Mesenchymal stem cell (in vitro differentiated cells and primary cell): ENCODE measurements at places on chromosomes 16 and 17.
A peak's percentile ranks its signal among the peaks of the same experiment; 100 is the strongest.

DNA sequence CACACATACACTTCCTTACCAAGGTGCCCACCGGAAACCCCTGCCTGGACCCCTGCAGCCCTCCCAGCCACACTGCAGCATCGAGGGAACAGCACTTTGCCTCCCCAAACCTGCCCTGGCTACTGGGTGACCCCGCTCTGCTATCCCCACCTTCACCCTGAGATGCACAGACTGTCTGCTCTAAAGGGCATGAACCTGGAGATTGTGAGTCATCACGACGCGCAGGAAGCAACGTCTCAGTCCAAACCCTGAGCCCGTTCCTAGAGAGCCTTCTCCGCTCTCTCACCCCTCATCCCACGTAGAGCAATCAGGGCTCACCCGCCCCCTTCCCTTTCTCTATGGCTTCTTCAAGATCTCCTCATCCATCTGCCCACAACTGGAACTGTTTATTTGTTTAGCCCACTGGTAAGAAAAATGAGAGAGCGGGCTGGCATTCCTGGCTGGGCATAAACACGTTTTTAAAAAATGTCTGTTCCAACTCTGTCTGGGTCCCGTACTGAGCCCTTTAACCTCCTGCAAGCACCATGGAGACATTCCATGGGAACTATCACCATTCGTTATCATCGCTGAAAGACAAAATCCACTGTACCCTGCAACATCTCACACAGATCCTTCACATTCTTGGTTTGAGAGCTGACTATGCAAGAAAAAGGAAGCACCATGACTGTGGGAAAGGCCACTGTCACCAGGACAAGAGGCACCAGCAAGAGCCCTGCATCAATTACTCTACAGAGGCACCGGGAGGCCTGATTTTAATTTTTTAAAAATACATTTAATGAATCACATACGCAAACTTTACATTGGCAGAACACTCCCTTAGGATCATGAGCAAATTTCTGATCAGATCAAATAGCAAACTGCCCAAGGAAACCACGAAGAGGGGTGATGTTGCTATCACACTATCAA is 28.2 kb downstream of the ZFHX3 start:
- peak overlapping the region; percentile 68 for H3K4me3 ChIP-seq
- DNase-seq: peak; percentile 93
- no peaks in the 10 kb centered on the region for H3K27me3 ChIP-seq
- peak overlapping the region; percentile 30 for H3K27ac ChIP-seq
- peaks cover 7% of the 10 kb centered on the region for H3K36me3 ChIP-seq
- H3K4me1 ChIP-seq: peaks cover 32% of the 10 kb centered on the region

- DNase-seq: no peak
- no peaks in the 10 kb centered on the region for H3K4me1 ChIP-seq
- H3K27me3 ChIP-seq: no peaks in the 10 kb centered on the region
- no peaks in the 10 kb centered on the region for H3K36me3 ChIP-seq
- no peak overlapping the region for H3K4me3 ChIP-seq
Observed at GRCh38 chr16:53925107-53925410, 221.1 kb downstream of the FTO start.

GRCh38 chr17:31095236-31096105 is 694 bp downstream of the NF1 start:
- H3K4me3 ChIP-seq: peak overlapping the region; percentile 94
- DNase-seq: peak; percentile 74

DNA sequence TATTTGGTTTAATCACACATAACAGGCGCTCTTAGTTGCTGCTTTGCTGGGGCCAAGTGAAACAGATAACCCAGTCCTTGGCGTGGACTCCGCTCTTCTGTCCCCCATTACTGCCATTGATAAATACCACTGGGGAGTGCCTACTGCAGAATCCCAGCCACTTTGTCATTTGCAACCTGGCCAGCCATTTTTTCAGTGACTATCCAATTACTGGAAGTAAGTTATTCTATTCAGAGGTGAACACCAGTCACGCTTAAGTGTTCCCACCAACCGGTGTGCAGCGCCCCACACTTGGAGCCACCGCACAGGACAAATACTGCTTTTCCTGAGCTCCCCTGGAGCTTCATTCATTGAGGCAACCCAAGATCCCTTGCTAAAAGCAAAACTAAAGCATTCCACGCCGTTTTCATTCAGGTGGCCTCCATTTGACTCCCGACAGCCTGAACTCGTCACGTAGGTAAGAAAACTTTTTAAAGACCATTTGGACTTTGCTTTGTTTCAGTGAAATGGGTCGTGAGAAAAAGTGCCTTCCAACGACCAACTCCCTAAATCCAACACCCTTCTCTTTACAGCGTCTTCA is 1.8 kb downstream of the USP7 start:
- no peak overlapping the region for H3K27ac ChIP-seq
- H3K4me1 ChIP-seq: peaks cover 25% of the 10 kb centered on the region
- no peaks in the 10 kb centered on the region for H3K27me3 ChIP-seq
- H3K36me3 ChIP-seq: no peaks in the 10 kb centered on the region

DNA sequence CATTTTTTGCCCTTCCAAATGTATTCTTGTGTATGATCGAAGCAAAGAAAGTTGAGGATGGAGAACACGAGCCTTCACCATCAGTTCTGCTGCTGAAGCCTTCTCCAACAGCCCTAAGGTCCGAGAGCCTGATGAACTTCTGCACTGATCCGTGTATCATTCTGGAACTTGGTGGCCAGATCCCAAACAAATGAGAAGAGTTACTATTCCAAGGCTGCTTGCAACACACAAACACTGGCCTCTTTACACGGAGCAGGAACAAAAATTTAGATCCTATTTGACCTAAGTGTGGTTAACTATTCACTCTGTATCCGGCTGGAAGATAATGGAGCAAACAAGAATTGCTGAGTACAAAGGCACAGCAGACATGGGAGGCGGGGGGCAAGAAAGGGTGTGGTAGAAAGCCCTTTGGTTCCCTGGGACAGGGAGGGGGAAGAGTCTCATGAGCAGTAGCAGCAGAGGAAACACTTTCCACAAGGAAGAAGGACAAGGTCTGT is 282.9 kb downstream of the SOX9 start:
- DNase-seq: no peak
- no peak overlapping the region for H3K4me3 ChIP-seq
- no peaks in the 10 kb centered on the region for H3K27me3 ChIP-seq
- peaks cover 14% of the 10 kb centered on the region for H3K36me3 ChIP-seq
- no peak overlapping the region for H3K27ac ChIP-seq

- DNase-seq: peak; percentile 68
- peaks cover 3% of the 10 kb centered on the region for H3K36me3 ChIP-seq
- peak overlapping the region; percentile 83 for H3K4me3 ChIP-seq
Observed at GRCh38 chr16:75265911-75266701, 14.7 kb upstream of the BCAR1 start.

GRCh38 chr16:28168991-28169554 is 42.7 kb downstream of the XPO6 start:
- peaks cover 77% of the 10 kb centered on the region for H3K36me3 ChIP-seq
- H3K4me3 ChIP-seq: no peak overlapping the region
- no peak for DNase-seq
- H3K4me1 ChIP-seq: peaks cover 7% of the 10 kb centered on the region
- no peak overlapping the region for H3K27ac ChIP-seq

GRCh38 chr16:67432506-67432890 is 1.6 kb downstream of the HSD11B2 start:
- H3K4me1 ChIP-seq: peaks cover 26% of the 10 kb centered on the region
- peaks cover 29% of the 10 kb centered on the region for H3K36me3 ChIP-seq
- no peak overlapping the region for H3K27ac ChIP-seq
- H3K27me3 ChIP-seq: peaks cover 20% of the 10 kb centered on the region
- no peak for DNase-seq

DNA sequence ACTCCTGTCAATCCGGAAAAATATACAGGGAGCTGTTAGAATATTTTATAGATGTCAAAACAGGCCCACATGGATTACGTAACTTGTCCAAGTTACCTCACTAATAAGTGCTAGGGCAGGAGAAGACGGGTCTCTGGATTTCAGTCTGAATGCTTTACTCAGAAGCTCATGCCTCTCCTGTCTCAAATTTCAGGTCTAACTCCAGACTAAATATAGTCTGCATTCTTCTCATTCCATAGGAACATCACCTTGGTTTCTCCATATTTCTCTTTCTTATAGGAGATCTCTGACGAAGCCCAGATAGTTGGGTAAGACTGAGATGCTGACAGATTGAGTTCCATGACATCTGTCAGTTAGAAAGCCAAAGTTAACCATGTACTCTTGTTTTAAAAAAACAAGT is 174.2 kb downstream of the STX8 start:
- peak; percentile 16 for DNase-seq
- H3K4me1 ChIP-seq: no peaks in the 10 kb centered on the region
- no peak overlapping the region for H3K4me3 ChIP-seq
- H3K27ac ChIP-seq: peak overlapping the region; percentile 82

DNA sequence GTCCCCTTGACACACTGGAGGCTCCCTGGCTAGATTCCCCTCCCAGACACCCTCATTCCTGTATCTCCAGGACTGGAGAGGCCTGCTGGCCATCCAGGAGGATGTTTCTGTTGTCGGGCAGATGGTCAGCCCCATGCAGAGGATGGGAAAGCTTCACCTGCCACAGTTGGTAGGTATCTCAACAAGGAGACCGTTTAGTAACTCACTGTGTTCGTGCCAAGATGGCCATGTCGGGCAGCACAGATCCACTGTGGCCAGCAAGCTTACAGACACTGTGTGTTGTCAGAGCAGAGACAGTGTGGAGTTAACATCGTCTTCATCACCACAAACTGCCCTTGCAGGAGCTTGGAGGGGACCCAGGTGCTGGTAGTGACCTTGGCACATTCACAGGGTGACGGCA is 390.9 kb downstream of the SEC14L1 start:
- no peaks in the 10 kb centered on the region for H3K36me3 ChIP-seq
- H3K4me3 ChIP-seq: no peak overlapping the region
- H3K27me3 ChIP-seq: peaks cover 68% of the 10 kb centered on the region
- DNase-seq: no peak

DNA sequence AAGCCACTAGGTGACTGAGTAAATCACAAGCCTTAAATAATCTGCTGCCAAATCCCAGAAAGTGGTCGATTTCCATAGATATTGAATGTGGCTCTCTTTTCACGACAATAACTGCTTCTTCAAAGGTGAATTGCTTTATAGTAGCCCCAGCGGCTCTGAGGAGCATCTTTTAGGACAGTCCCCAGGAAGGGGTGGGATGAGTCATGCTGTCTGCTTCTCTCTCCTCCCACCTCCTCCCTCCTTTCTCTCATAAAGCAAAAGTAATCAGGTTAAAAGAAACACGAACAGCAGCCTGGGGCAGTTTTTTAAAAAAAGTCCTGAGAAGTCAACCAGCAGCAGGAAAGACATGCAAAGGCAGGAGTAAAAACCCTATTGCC is 1.8 kb downstream of the KIAA0513 start:
- H3K27ac ChIP-seq: no peak overlapping the region
- peak; percentile 77 for DNase-seq
- H3K36me3 ChIP-seq: peaks cover 16% of the 10 kb centered on the region
- H3K27me3 ChIP-seq: no peaks in the 10 kb centered on the region

DNA sequence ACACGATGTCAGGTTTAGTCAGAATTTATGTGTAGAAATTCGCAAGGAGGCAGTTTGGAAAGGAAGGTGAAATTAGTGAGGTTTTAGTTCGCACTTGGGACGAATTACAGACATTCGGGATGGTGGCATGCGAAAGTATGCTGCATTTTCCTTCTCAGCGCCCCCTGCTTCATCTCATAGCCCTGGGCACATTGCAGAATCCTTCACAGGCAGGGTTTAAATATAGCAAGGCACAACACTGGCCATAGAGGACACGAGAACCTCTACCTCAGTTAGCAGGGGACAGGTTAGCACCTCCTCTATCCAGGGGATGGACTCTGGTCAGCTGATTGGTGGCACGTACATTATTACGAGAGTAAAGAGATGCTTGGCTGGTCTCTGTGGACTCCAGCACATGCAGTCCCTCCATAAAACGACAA is 47.5 kb downstream of the MAP2K6 start:
- H3K27me3 ChIP-seq: no peaks in the 10 kb centered on the region
- peaks cover 1% of the 10 kb centered on the region for H3K4me1 ChIP-seq
- H3K27ac ChIP-seq: no peak overlapping the region
- no peak overlapping the region for H3K4me3 ChIP-seq

GRCh38 chr16:23015580-23015979 is 133.7 kb downstream of the USP31 start:
- no peaks in the 10 kb centered on the region for H3K36me3 ChIP-seq
- no peak overlapping the region for H3K27ac ChIP-seq
- DNase-seq: no peak
- H3K4me1 ChIP-seq: peaks cover 2% of the 10 kb centered on the region
- H3K4me3 ChIP-seq: no peak overlapping the region

- no peak overlapping the region for H3K27ac ChIP-seq
- H3K4me1 ChIP-seq: peaks cover 3% of the 10 kb centered on the region
- DNase-seq: no peak
- H3K4me3 ChIP-seq: no peak overlapping the region
Observed at GRCh38 chr16:87037012-87037411, 280.2 kb downstream of the C16orf95 start.

GRCh38 chr17:550041-550398 is 164.6 kb downstream of the VPS53 start:
- no peaks in the 10 kb centered on the region for H3K27me3 ChIP-seq
- H3K36me3 ChIP-seq: peaks cover 16% of the 10 kb centered on the region
- peaks cover 21% of the 10 kb centered on the region for H3K4me1 ChIP-seq
- DNase-seq: no peak
- H3K4me3 ChIP-seq: no peak overlapping the region
- H3K27ac ChIP-seq: peak overlapping the region; percentile 68

DNA sequence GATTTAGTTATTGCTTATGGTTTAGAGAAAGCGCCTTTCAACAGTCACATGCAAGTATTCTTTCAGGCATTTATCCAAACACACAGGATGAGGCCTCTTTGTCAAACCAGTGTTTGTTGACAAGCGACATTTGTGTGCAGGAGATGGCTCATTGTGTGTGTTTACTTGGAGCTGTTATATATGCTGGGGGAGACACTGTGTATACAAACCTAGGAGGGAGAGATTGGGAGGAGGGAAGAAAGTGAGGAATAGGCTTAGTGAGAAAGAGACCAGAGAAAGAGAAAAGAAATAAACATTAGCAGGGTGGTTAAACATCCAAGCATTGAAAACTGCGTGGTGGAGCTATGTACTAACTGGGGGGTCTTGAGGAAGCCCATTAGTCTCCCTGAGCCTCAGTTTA is 437.6 kb downstream of the MAF start:
- H3K36me3 ChIP-seq: no peaks in the 10 kb centered on the region
- H3K27me3 ChIP-seq: no peaks in the 10 kb centered on the region
- H3K4me3 ChIP-seq: no peak overlapping the region
- H3K27ac ChIP-seq: no peak overlapping the region
- no peaks in the 10 kb centered on the region for H3K4me1 ChIP-seq
- DNase-seq: no peak

GRCh38 chr16:85605051-85605911 is 7.8 kb upstream of the GSE1 start:
- H3K27ac ChIP-seq: no peak overlapping the region
- H3K36me3 ChIP-seq: no peaks in the 10 kb centered on the region
- DNase-seq: no peak

- no peak overlapping the region for H3K4me3 ChIP-seq
- no peak for DNase-seq
- H3K36me3 ChIP-seq: no peaks in the 10 kb centered on the region
- no peaks in the 10 kb centered on the region for H3K27me3 ChIP-seq
- H3K27ac ChIP-seq: no peak overlapping the region
- no peaks in the 10 kb centered on the region for H3K4me1 ChIP-seq
Observed at GRCh38 chr17:3915581-3915994, 677 bp downstream of the P2RX1 start.
